OCI-LY7 (cell line): ENCODE measurements at places on chromosomes 4 and X. TPM values are rescaled to one million over a fixed set of nuclear protein-coding genes. Genes with fewer than 3 reads are reported as not detected.

Gene AMOT
- 6.2 and 6.8 TPM in 2 replicates for total RNA-seq

DNA sequence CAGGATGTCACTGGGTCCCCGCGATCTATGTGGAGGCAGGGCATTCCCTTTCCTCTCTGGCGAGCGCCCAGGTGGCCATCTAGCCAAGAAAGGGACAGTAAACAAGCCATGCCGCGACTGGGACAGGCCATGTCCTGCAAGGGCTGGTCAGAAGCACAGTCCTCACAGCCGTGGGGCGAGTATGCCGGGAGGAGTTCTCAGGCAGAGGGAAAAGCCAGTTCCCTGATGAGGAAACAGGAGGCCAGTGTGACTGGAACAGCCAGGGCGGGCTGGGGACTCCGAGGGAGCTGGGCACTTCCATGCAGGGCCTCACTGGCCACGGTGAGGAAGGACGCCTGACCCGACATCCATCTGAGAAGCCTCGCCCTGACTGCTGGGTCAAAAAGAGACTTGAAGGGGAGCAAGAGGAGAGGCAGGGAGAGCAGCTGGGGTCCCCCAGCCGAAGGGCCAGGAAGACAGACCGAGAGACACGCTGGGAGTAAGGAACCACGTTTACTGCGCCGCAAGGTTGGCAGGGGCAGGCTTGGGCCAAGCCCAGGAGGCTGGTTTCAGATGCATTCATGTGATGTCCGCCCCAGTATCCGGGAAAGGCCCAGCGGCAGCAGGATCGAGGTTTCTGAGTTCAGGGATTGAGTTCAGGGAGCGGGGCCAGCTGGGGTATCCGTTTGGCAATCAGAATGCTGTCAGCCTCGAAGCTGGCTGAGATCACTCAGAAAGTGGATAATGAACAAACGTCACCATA, 15.0 kb downstream of the CFAP99 start:
- DNase-seq: no peak

- no peak for DNase-seq
Measured at GRCh38 chrX:2903366-2903765, 25.8 kb downstream of the ARSD start.

- DNase-seq: no peak
Measured at GRCh38 chr4:153541456-153542096, 75.4 kb downstream of the TMEM131L start.

- DNase-seq: no peak
Measured at GRCh38 chr4:75232546-75232945, 281.7 kb downstream of the RCHY1 start.

DNA sequence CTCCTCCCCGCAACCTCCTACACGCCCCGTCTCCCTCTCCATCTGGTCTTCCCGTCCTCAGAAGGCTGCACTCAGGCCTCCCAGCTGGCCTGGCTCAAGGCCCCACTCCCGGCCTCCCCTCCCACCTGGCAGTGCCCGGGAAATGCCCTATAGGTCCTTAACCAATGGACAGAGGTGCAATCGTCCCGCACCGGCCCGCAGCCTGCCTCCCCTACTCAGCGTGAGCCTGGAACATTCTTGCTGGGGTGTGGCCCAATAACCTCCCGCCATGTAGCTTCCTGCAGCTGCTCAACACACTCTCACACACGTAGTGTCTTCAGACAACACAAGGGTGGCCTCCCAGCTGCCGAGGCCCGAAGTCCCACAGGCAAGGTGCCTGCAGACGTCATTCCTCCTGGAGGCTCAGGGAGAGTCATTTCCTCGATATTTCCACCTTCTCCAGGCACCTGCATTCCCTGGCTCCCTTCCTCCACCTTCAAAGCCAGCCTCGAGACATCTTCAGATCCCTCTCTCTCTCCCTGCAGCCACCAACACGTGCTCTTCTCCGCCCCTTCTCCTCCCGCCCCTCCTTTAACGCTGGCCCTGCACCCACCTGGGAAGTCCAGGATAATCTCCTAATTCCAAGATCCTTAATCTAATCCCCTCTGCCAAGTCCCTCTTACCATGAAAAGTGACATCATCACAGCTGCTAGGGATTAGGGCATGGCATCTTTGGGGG, 56.2 kb downstream of the ADRA2C start:
- no peak for DNase-seq

GRCh38 chr4:19386786-19387185, 864.9 kb upstream of the SLIT2 start:
- no peak for DNase-seq

- DNase-seq: no peak
Measured at GRCh38 chrX:21837056-21837455, 2.4 kb upstream of the MBTPS2 start.

- no peak for DNase-seq
Measured at GRCh38 chr4:64250061-64250460, 159.2 kb downstream of the TECRL start.

- DNase-seq: no peak
Measured at GRCh38 chrX:87901060-87901459, 383.5 kb downstream of the KLHL4 start.

Gene SPATA4
- not detected in 2 replicates for total RNA-seq

DNA sequence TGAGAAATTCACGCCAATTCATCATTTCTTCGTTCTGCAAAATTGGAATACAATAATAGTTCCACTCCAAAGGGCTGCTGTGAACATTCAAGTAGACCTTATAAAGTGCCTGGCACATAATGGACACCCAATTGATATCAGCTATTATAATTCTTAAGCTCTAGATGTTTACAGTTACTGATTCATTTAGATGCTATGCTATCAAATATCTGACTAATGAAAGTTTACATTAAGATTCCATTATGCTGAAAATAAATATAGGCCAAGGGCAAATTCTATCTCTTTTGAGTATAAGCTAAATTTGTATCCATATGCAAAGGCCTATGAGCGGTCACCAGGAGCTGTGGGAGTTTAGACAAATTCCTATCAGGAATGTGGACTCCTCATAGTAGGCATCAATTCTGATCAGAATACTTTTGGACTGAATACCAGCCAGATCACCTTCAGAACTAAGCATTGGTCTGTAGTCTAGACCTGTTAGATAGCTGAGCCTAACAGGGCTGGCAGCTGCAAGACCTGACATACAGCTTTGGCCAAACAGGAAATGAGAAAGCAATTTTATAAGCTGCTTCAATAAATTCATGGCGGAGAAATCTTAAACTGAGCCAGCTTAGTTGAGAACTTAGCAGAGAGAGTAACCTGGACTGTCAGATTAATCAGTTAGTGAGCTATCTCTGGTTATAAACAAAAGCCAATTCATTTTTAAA, 384.3 kb upstream of the ACTRT1 start:
- no peak for DNase-seq

Gene TLR6
- total RNA-seq: 7.1 and 9.2 TPM in 2 replicates

DNA sequence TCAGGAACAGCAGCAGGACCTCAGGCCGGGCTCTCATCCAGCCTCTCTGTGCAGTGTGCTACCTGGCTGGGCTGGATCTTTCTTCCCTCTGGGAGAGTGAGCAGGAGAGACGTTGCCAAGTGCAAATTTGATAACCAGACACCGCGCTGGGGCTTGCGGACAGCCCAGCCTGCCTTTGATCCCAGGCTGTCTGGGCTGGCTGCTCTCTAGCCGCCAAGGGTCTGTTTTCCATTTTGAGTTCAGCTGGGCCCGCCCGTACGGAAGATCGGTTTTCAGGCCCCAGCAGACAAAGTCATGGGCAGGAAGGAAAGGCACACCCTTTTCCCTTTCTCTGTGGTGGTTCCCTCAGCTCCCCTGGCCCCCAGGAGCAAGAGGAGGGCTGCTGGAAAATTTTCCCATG, 90.2 kb downstream of the CPZ start:
- no peak for DNase-seq

- no peak for DNase-seq
Measured at GRCh38 chrX:136816975-136817374, 36.2 kb upstream of the ARHGEF6 start.
